Suppressor macrophage treated with lipopolysaccharide for 1 hour (primary cell): ENCODE measurements at places on chromosomes 2 and 18.

DNA sequence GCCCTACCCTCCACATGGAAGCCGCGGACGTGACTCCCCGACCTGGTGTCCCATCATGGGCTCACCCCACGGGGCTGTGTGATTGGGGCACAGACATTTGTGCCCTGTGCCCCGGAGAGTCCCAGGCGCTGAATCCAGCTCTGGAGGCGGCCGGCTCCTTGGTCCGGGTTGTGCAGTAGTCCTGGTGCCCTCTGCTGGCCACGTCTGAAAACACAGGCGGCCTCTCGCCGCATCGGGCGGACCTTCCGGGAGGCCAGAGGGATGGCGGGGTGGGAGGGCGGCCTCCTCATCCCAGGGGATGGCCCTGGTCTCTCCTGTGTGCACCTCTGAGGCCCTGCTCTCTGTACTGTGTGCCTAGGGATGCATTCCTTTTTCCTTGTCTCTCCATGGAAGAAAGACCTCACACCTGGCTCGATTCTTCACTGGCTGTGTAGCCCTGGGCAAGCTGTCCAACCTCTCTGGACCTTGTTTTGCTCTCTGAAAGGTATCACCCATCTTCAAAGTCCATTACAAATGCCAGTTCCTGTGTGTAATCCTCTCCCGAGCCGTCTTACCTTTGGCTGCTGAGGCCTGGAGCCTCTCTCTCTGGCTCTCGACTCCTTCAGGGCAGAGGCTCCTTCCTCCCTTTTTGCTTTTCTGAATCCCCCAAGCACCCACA is 27.6 kb downstream of the CELF4 start:
- peak; percentile 78 for DNase-seq

DNA sequence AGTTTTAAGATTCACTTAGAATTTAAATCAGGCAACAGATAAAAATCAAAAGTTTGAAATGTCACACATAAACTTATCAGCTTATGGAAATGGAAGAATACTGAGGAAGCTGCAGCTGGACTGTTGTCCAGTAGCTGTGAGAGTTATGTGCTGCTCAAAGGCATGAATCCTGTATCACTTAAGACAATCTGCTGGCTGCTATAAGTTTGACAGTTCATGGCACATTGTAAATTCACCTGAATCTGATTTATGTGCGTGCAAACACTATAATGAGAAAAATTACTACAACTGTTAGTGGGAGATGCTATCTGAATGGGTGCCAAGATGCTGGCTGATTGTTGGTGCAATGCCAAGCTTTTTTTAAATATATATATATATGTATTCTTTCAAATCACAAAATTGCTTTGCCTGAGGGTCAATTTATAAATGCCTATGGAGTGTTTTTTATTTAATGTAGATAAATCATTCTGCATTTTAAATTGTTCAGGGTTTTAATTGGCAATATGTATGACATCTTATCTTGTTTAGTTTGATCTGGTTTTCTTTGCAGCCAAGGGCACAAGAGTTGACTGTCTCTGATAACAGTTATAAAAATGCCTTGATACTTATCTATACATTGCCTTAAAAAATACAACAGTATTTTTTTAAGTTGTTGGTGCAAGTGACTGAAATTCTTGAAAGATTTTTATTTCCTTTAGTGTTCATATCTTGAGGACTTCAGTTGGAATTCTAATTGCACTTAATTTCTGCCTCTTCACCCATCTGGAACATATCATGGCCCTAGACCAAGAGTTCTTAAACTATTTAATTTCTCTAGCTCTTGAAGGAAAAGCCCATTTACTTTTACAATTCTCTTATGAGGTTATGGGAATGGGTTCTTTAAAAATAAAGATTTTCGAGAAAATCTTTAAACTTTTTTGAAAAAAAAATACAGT is 48.7 kb downstream of the CAVIN2 start:
- DNase-seq = no peak

- peak; percentile 84 for DNase-seq
Observed at GRCh38 chr2:68385220-68385906, 20.3 kb downstream of the PLEK start.

DNA sequence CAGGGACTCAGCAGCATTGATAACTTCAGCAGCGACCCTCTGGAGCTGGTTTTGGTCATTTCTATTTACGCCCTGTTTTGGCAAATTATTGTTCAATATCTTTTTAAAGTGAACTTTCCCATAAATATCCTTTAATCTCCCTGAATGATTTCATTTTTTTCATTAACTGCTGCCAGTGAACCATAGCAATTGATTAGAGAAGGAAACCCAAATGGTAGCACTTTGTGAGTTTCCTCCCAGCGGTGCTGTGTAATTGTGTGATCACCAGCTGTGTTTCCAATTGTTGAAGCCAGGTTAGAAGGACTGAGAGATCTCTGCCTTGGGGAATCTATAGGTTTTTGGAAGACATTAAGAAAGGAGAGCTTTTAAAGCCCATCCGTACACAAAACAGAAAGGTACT is 16.3 kb downstream of the MAP3K20 start:
- no peak for DNase-seq

- no peak for DNase-seq
Observed at GRCh38 chr2:233972941-233973575, 55.9 kb downstream of the TRPM8 start.

DNA sequence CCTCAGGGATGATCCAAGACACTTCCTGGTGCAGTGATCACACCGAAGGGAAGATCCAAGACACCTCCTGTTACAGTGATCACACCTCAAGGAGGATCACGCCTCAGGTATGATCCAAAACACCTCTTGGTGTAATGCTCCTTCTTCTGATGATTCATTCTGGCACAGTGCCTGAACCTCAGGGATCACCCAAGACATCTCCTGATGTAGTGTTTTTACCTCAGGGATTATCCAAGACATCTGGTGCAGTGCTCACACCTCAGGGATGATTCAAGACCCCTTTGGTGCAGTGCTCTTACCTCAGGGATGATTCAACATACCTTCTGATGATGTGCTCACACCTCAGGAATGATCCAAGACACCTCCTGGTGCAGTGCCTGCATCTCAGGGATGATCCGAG is 124.4 kb downstream of the ASB1 start:
- no peak for DNase-seq

DNA sequence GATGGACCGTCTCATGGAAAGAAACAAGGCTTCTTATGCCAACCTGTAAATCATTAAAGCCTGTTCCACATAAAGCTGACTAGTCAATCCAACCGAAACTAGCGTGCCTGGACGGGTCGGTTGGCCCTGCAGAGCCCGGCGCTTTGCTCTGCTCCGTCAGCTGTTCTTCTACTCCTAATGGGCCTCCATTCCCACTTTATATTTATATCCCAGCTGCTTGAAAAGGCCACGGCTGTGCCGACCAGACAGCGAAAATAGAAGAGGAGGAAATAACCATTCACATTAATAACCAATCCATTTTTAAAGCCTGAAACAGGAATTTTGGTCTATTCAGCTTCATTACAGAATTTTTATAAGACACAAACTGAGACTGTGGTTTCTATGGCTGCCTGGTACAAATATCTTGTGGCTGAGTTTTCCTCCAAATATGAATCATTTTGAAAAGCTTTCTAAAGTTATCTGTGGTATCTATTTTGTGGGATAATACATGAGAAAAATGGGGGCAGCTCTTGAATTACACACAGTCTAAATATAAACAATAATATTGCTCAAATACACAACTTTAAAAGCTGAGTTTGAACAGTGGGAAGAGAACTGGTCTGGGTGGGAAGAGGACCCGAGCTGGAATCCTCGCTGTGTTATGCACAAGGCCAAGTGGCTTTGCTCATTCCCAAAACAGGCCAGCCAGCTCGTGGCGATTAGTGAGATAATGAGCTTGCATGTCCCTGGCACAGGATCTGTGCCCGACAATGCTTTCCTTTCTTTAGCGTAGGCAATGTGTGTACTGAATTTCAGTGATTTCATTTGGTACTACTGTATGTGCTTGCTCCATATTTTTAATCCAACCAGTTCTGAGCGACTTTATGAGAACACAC is 10.5 kb upstream of the FAM124B start:
- DNase-seq = no peak

DNA sequence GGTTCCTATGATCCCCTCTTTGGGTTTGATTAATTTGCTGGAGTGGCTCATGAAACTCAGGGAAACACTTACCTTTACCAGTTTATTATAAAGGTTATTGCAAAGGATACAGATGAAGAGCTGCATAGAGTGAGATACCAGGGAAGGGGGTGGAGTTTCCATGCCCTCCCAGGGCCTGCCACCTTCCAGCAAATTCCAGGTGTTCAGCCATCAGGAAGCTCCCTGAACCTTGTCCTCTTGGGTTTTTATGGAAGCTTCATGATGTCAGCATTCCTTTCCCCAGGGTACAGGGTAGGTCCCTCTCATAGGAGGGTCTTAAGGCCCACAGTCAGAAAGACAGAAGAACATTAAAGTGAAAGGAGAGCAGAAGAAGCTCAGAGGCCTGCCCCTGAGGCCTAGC is 123.9 kb upstream of the DCC start:
- no peak for DNase-seq

GRCh38 chr2:154696369-154696768 is 2.1 kb upstream of the KCNJ3 start:
- no peak for DNase-seq

- DNase-seq = no peak
Observed at GRCh38 chr2:144648837-144649465, 129.0 kb upstream of the ZEB2 start.

GRCh38 chr2:156630579-156631337 is 194.6 kb downstream of the GPD2 start:
- no peak for DNase-seq

- DNase-seq = no peak
Observed at GRCh38 chr18:46290440-46291020, 186.3 kb downstream of the HAUS1 start.

- no peak for DNase-seq
Observed at GRCh38 chr2:88933091-88933490, 241.6 kb downstream of the RPIA start.

- no peak for DNase-seq
Observed at GRCh38 chr2:216711348-216711747, 16.0 kb upstream of the IGFBP5 start.
